Fibroblast of skin of left quadriceps (primary cell): ENCODE measurements at places on chromosomes 13 and 19.

DNA sequence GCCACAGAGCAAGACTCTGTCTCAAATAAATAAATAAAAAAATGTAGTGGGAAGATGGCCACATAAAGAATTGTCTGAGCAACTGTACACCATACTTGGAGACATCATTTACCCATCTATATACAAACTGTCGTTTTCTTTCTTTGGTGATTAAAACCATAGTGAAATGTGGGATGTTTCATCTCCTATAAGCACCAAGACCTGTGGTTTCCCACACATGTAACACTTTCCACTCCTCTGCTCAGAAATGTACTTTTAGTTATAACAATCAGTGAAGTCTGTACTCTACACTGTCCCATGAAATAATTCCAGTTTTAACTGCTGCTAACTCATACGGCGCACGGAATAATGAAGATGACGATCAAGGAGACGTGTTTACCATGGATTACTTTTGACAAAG lies 18.3 kb downstream of the PDCD5 start:
- no peak for DNase-seq

DNA sequence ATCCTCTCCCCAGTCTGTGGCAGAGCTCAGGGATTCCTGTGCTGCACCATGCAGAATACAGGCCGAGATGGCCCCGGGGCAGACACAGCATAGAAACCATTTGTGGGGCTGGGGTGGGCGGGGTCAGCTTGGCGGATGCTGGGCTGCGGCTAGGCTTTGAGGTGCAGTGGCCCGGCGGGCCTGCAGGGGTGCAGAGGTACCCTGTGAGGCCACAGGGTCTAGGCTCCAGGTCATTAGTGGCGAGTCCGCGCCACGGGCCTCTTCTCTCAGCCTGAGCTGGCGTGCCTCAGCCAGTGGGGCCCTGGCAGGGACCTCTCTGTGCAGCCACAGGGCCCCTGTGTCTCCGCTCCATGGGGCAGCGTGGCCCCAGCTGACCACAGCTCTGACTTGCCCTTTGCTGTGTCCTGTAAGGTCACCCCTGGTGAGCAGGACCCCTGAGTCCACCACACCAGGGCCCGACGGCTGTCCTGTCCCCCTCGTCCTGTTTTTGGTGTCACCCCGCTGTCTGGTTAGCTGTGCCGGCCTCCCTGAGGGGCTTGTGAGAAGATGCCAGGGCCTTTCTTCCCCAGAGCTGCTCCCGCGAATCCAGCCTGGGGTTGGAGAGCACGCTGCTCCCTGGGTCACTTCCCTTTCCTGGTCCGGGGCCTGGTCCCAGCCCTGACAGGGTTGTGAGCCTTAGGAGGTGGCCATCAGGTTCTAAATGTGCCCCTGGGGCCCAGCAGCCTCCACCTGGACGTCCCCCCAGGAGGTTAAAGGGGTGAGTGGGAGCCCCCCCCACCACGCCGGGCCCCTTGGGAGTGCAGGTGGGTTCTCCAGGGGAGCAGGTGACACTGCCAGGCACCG lies 12.1 kb downstream of the KDM4B start:
- no peak for DNase-seq

GRCh38 chr13:50396001-50396400 lies 380.8 kb downstream of the KCNRG start:
- DNase-seq: no peak

- no peak for DNase-seq
Measured at GRCh38 chr19:48795685-48796070, 15.2 kb downstream of the BCAT2 start.

DNA sequence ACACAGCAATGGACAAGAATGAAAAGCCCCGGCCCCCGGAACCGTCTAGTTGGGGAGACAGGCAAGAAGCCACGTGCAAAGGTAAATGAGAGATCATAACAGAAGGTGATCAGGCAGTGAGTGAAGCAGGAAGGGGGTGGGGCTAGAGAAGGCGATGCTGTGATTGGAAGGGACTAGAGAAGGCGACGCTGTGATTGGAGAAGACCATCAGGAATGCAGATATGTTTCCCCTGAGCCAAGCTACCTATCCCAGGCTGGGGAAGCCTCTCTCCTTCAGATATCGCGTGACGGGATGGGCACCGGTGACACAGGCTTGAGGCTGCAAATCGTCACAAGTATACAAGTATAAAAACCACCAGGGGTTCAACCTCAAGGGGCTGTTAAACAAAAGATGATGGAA lies 21.8 kb downstream of the DCAF15 start:
- no peak for DNase-seq
